Endothelial cell of coronary artery (primary cell): ENCODE measurements at places on chromosomes 5 and 9. TPM values are rescaled to one million over a fixed set of nuclear protein-coding genes. Genes with fewer than 3 reads are reported as not detected.

The ARHGEF28 gene
- 73.1 and 106 TPM in 2 replicates for total RNA-seq

The BSPRY gene
- not detected in 2 replicates for total RNA-seq

The LHFPL2 gene
- total RNA-seq: 40.1 and 49.2 TPM in 2 replicates

The FOXD4L4 gene
- total RNA-seq: 0.09 TPM in 2 replicates

The ATP10B gene
- total RNA-seq: not detected in 2 replicates

The TSSK1B gene
- 0.09 TPM in 1 of 2 replicates, not detected in the other for total RNA-seq

The DND1 gene
- total RNA-seq: 0.09 and 0.19 TPM in 2 replicates

The ZNF474 gene
- total RNA-seq: 0.09 TPM in 1 of 2 replicates, not detected in the other

The GPR21 gene
- total RNA-seq: 0.90 and 1.8 TPM in 2 replicates

The ZMAT2 gene
- total RNA-seq: 54.5 and 63.3 TPM in 2 replicates
